ENCODE measurements at places on chromosomes 11 and 22.

DNA sequence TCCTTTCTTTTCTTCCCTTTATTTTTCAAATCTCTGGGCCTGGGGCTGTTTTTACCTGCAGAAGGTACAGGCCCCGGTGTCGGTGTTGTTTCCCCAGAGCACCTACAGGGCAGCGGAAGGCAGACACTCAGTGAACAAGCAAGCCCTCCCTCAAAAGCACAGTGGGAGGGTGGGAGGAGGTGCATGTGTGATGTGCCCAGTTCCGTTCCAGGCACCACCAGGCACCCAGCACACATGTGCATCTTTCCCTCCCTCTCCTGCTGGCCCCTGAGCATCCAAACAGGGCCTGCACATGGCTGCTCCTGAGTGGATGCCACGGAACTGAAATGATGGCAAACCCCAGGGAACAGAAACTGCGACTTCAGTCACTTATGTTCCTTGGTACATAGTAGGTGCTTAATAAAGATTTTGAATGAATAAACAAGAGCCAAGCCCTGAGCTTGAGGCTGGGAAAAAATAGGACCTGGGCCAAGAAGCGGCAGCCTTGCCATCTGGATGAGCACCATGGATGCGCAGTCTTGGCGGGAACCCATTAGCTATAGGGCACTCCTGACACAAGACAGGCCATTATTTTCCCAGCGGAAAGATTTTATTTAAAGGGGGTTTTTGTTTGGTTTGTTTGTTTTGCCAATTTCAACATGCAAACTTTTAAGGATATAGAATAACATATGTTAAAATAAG lies 47.8 kb downstream of the ARRB1 start:
- DNase-seq = no peak

- no peak for DNase-seq
These were observed 80.5 kb downstream of the MYO7A start for GRCh38 chr11:77208535-77208934.

GRCh38 chr11:15819679-15820286 lies 536.6 kb downstream of the SOX6 start:
- peak; percentile 44 for DNase-seq

GRCh38 chr11:134331354-134332188 lies at the start of gene GLB1L2:
Gene GLB1L2, plus strand, starts transcription at chr11:134331988. Its CDS starts 74 bp downstream, at chr11:134332062.
- peak; percentile 93 for DNase-seq

GRCh38 chr11:72040491-72041363 lies 39.6 kb downstream of the NUMA1 start:
- peak; percentile 58 for DNase-seq

GRCh38 chr11:65340226-65340625 lies 6.6 kb downstream of the DPF2 start:
- DNase-seq = no peak

- no peak for DNase-seq
These were observed 10.9 kb downstream of the TRIM22 start for GRCh38 chr11:5700421-5701054.

DNA sequence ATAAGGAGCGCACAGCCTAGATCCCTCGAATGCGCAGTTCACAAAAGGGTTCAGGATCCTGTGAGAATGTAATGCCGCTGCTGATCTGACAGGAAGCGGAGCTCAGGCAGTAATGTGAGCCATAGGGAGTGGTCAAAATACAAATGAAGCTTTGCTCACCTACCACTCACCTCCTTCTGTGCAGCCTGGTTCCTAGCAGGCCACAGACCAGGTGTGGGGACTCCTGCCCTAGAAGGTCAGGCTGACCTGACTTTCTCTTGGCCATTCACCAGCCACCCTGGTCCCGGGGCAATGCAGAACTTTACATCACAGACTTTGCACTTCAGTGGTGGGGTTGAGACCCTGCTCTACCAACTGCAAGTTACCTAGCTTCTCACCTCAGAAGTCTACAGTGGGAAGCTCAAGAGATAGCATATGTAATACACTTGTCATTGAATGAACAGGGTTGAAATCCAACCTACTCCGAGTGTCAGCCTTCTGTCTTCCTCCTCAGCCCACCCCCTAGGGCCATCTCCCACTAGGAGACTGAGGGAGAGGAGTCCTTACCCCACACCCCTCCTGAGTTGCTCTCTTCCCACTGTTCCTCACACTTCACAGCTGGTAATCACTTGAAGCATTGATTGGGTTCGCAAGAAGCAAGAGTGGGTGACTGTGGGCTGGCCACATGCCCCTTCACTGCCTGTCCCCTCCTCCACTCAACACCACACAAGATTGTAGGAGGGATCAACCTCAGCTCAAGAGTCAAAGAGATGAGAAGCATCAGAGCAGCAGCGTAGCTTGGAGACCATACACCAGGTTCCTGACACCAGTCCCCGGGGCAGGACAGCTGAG lies 2.0 kb upstream of the KCNJ1 start:
- DNase-seq = no peak

DNA sequence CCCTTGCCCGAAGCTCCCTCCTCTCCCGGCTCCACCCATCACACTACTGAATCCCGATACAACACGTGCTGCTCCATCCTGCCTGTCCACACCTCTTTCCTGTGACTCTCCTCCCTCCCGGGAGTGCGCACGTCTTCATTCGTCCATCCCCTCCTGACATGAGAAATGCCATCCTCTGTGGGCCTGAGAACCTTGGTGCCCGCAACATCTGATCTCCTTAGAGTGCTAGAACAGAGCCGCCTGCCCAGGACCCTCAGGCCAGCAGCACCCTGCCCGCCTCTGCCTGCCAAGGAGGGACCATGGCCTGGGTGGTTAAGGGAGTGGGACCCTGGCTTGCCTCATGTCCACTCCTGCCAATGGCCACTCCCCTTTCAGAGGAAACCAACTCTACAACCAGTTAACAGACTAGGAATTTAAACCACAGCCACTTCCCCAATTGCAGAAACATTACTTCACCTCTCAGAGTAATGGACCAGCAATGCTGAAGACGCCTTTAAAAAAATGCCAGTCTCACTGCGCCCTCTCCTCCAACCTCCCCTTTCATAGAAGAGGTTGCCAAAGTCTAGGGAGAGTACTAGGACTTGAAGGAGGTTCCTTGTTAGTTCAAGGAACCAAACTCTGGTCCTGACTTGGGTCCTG lies 466.3 kb downstream of the OPCML start:
- no peak for DNase-seq

GRCh38 chr11:68664141-68664540 lies 20.2 kb upstream of the GAL start:
- DNase-seq = no peak

DNA sequence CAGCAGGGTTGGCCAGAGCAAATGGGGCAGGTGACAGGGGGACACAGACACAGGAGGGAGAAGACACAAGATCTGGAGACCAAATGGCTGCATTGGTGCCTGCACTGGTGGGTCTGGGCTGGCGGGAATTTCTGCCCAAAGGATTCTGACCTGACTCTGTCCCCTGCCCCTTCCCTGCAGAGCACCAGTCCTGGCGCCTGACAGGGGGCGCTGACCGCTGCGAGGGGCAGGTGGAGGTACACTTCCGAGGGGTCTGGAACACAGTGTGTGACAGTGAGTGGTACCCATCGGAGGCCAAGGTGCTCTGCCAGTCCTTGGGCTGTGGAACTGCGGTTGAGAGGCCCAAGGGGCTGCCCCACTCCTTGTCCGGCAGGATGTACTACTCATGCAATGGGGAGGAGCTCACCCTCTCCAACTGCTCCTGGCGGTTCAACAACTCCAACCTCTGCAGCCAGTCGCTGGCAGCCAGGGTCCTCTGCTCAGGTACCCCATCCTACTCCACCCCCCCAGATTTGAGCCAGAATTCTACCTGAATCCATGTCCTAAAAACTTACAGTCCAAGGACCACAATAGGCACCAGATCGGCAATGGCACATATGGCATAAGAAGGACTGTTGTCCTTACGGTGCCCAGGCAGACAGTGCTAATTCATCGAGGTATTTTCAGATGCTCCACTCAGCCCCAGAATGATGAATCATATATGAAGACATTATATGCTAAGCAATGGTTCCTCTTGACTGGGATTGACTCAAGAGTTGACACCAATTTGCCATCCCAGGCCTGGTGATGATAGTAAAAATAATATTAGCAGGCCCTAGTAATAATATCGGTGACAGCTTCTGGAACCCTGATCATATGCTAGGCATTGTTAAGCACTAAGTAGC lies 38.2 kb downstream of the CD6 start:
- DNase-seq = no peak

- DNase-seq = no peak
These were observed 14.3 kb downstream of the EIF3M start for GRCh38 chr11:32597921-32598320.
